Sciatic nerve (tissue), 2 donors: ENCODE measurements at places on chromosomes 16 and 17.

DNA sequence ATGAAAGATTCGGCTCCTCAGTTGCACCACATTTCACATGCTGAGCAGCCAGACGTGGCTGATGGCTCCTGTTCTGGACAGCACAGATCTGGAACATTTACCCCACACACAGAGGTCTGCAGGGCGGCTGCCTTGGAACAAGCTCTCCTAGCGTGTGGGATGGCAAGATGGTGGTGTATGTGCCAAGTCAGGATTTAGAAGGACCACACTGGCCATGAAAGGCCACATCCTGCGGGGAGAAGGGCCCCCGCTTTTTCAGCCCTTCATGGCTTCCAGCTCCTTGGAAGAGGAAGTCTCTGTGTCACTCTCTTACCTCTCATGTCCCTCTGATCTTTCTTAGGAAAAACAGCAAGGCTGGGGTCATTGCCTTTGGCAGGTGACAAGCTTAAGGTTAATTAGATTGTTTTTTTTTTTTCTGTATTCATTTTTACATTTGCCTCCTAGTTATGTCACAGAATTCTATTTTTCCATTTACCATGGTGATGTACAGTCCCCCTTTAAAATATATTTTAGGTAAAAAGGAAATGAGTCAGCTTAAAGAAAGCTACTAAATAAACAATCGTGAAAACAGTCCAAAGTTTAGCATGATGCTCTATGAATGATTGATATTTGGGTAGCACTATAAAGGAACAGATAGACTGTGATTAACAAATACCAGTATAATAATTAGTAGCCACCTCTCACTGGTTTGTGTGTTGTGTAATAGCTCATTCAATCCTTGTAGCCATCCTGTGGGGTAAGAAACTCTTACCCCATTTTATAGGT is 396.6 kb downstream of the CPPED1 start:
- DNase-seq: no peak

GRCh38 chr16:50276801-50277555 is 10.6 kb downstream of the ADCY7 start:
- DNase-seq: no peak

DNA sequence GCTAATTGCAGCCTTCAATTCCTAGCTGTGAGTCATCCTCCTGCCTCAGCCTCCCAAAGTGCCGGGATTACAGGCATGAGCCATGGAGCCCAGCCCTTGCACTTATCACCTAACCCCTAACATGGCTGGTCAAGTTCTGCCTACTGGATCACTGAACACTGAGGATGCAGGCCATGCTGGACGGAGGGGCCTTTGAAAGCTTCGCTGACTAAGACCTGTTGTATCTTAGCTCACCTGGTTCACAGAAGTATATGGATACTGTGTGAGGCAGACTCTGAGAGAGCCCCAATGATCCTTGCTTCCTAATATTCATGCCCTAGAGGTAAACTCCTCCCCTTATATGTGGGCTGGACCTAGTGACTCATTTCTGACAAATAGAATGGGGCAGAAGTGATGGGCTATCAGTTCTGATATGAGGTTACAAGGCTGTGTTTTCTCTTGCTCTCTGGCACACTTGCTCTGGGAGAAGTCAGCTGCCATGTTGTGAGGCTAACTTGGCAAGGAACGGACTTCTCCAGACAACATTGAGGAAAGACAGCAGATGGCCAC is 11.7 kb upstream of the TMIGD1 start:
- no peak for DNase-seq

- DNase-seq: peak; percentile 92
Measured at GRCh38 chr17:4789951-4790704, 1.4 kb downstream of the GLTPD2 start.

DNA sequence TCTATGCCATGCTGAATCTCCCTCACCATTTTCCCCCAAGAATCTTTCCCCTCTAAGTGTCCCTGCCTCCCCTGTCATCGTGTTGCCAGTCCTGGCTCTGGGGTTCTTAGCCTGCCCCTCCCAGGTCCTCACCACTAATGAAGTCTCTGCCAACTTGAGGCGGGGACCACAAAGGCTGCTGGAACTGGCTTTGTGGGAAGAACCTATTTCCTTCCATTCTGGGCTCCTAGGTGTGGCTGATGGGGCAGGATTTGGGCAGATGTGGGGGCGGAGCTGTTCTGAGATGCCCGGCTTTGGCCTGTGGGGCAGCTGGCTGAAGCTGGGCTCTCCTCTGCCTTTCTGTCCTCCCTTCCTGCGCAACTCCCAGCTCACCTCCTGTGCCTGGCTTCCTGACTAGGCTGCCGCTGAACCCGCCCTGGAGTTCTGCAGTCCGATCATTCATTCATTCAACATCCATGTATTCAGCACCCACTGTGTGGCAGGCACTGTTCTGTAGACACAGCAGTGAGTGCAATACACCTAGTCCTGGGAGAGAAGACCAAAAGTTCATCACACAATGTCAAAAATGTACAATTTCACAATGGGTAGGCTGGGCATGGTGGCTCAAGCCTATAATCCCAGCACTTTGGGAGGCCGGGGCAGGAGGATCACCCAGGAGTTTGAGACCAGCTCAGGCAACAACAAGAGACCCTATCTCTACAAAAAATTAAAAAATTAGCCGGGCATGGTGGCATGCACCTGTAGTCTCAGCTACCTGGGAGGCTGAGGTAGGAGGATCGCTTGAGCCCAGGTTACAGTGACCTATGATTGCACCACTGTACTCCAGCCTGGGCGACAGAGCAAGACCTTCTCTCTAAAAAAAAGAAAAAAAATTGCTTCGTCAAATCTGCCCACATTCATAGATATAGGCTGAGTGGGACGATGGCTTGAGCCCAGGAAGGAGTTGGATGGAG is 1.9 kb upstream of the SNN start:
- no peak for DNase-seq
